ENCODE measurements at places on chromosomes 5 and 9. TPM values are rescaled to one million over a fixed set of nuclear protein-coding genes. Genes with fewer than 3 reads are reported as not detected.

The PCDHGA11 gene
- total RNA-seq, result 17.8 TPM

The BTNL8 gene
- total RNA-seq, result not detected

GRCh38 chr5:78447775-78448424 lies 87.5 kb downstream of the SCAMP1 start:
- DNase-seq, result no peak

DNA sequence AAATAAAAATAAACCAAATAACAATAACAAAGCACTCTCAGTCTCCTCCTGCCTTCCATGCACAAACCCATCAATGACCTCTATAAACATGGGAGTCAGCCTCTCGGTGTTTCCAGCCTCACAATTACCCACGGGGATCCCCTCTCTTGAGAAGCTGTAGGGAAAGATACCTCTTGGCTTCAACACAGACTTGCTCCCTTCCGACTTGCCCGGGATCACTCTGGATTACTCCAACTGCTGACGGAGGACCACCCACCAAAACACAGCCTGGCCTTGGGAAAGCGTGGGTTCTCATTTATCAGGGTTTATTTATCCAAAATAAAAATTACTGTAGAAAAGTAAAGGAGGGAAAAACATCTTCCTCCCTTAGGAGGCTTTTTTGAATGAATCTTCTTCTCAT lies 11.5 kb upstream of the NKX2-5 start:
- no peak for DNase-seq

DNA sequence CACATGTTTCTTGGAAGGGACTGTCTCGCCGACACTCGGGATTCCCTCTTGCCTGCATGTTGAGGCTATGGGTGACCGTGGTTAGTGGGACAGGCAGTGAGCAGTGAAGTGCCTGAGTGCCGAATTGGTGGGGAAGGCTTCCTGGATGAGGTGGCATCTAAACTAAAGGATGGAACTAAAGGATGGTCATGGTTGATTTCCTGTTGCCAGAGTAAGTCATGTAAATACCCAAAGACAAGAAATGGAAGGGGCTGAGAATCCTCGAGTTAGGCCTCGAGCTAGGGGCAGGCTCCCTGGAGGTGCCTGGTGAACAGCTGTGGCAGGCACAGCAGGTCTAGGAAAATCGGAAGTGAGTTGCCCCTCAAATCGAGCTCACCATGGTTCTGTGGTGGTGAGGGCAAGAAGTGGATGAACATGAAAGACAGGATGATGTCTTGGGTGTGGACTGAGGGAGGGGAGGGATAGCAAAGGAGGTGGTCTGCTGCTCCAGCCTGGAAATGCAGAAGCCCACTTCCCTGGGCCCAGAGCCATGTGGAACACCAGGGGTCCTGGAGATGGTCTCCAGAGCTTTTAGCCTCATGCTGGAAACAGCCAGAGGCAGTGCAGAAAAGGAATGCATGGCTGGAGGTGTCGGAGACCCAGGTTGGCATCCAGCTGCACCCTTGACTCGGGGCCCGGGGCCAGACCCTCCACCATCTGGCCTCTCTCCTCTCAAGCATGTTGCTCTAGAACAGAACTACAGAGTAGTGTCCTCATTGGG lies 12.2 kb downstream of the CD74 start:
- DNase-seq, result no peak

- DNase-seq, result no peak
Observed at GRCh38 chr5:76425146-76425545, 22.1 kb downstream of the IQGAP2 start.

Data from fibroblast of the aortic adventitia (primary cell).